MCF 10A (cell line): ENCODE measurements at places on chromosomes 13 and 19. TPM values are rescaled to one million over a fixed set of nuclear protein-coding genes. Genes with fewer than 3 reads are reported as not detected.

ACP7 gene
- not detected in 2 replicates for total RNA-seq

GPALPP1 gene
- 21.0 and 22.5 TPM in 2 replicates for total RNA-seq

ANGPTL8 gene
- total RNA-seq: not detected in 2 replicates

LRRC4B gene
- not detected in 2 replicates for total RNA-seq

IRGC gene
- total RNA-seq: not detected in 2 replicates

GRCh38 chr13:112582263-112582662 lies 5.7 kb downstream of the TUBGCP3 start:
- H3K27ac ChIP-seq: peak overlapping the region; percentile 25
- H3K4me3 ChIP-seq: no peak overlapping the region
- H3K36me3 ChIP-seq: no peaks in the 10 kb centered on the region
- peaks cover 17% of the 10 kb centered on the region for H3K4me1 ChIP-seq
- DNase-seq: no peak

DNA sequence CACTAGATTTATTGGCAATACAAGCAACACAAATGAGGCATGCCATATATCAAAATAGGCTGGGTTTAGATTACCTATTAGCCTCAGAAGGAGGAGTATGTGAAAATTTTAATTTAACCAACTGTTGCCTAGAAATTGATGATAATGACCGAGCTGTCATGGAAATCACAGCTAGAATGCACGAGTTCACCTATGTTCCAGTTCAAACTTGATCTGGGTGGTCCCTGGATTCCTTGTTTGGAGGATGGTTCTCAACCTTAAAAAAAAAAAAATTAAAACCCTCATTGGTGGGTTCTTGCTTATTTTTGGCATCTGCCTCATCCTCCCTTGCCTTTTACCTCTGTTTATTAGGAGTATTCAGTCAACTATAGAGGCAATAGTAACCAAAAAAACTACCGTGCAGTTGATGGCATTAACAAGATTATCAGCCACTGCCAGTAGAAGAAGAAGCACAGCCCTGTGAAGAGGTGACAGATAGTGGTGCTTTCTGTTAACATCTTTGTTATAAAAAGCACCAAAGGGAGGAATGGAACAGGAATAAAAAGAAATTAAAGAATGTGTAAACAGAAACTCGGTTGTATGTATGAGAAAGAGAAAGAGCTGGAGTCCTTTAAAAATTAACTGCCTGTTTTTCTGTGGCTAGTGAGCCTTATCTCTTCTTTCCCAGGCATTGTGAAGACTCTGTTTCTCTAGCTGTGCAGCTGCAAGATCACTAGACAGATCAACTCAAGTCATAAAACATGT lies 106.4 kb downstream of the ZNF429 start:
- no peak overlapping the region for H3K27ac ChIP-seq
- no peaks in the 10 kb centered on the region for H3K4me1 ChIP-seq
- no peaks in the 10 kb centered on the region for H3K36me3 ChIP-seq
- H3K4me3 ChIP-seq: no peak overlapping the region

GRCh38 chr13:39269411-39269810 lies 231.2 kb downstream of the NHLRC3 start:
- H3K4me3 ChIP-seq: no peak overlapping the region
- no peaks in the 10 kb centered on the region for H3K4me1 ChIP-seq
- H3K27me3 ChIP-seq: peaks cover 64% of the 10 kb centered on the region

- no peak overlapping the region for H3K4me3 ChIP-seq
- peak; percentile 73 for DNase-seq
- H3K36me3 ChIP-seq: peaks cover 9% of the 10 kb centered on the region
- H3K27ac ChIP-seq: peak overlapping the region; percentile 44
Measured at GRCh38 chr19:58330458-58330857, 3.7 kb downstream of the ZSCAN22 start.

DNA sequence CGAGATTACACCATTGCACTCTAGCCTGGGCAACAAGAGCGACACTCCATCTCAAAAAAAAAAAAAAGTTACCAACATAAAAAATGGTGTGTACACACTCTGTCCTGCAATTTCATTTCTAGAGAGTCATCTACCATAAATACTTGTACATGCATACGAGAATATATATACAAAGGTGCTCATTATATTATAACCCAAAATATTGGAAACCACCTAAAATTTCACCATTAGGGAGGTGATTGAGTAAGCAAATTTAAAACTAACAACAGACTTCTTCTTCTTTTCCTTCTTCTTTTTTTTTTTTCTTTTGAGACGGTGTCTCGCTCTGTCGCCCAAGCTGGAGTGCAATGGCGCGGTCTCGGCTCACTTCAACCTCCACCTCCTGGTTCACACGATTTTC lies 7.4 kb upstream of the C5AR1 start:
- H3K36me3 ChIP-seq: no peaks in the 10 kb centered on the region
- H3K4me3 ChIP-seq: no peak overlapping the region
- no peaks in the 10 kb centered on the region for H3K27me3 ChIP-seq
- H3K27ac ChIP-seq: no peak overlapping the region

DNA sequence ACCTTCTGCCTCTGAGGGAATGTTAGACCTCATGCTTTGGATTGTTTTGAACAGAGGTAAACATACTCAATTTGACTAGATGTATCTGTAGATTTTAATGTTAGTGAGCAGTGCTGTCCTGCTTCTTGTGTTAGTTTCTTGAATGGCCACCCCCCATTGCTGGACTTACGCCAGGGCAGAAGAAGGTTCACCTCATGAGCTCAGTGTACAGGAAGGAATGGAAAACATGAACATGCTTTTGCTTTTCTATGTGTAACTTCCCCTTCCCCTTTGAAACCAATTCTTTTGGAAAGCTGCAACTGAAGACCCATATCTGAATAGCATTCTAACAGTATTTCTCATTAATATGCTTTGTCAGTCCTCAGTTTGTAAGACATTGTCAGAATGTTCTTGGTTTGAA lies 32.3 kb downstream of the WASF3 start:
- H3K27me3 ChIP-seq: no peaks in the 10 kb centered on the region
- DNase-seq: peak; percentile 2
- no peak overlapping the region for H3K4me3 ChIP-seq
- H3K36me3 ChIP-seq: no peaks in the 10 kb centered on the region

DNA sequence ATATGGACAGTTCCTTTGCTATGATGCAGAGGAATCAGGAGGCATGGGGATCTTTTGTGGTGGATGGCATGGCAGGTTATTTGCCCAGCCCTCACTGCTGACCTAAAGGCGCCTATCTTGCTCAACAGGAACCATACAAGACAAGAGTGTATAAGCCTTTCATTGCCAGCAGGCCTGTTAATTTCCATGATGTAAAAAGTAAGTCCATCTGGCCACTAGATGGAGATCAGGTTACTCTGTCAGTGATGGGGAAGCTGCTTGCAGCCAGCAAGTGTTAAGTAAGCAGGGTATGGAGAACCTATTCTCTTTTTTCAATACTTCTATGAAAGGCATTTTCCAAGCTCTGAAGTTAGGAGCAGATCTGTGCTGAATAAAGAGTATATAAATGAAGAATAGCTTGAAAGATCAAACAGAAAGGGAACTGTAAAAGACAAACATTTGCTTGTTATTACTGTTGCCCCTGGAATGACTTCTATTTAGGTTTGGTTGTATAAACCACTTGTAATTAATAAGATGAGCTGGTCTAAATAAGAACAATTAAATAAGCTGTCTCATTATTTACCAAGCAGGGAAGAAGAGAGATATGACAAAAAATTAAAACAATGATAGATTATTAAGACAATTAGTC lies 210.9 kb downstream of the RGCC start:
- no peak overlapping the region for H3K4me3 ChIP-seq
- peaks cover 6% of the 10 kb centered on the region for H3K4me1 ChIP-seq
- H3K27me3 ChIP-seq: no peaks in the 10 kb centered on the region

- DNase-seq: peak; percentile 67
- H3K4me3 ChIP-seq: no peak overlapping the region
- no peak overlapping the region for H3K27ac ChIP-seq
- no peaks in the 10 kb centered on the region for H3K36me3 ChIP-seq
- H3K27me3 ChIP-seq: no peaks in the 10 kb centered on the region
Measured at GRCh38 chr13:58324161-58324560, 692.6 kb downstream of the PCDH17 start.
